ENCODE measurements at places on chromosomes 1 and 21. TPM values are rescaled to one million over a fixed set of nuclear protein-coding genes. Genes with fewer than 3 reads are reported as not detected.

GRCh38 chr1:55706397-55706796 lies 491.2 kb upstream of the USP24 start:
- no peak for DNase-seq

Gene LAMC1
- 54.8 TPM for total RNA-seq

- DNase-seq: no peak
Observed at GRCh38 chr1:81424061-81424460, 376.7 kb upstream of the ADGRL2 start.

DNA sequence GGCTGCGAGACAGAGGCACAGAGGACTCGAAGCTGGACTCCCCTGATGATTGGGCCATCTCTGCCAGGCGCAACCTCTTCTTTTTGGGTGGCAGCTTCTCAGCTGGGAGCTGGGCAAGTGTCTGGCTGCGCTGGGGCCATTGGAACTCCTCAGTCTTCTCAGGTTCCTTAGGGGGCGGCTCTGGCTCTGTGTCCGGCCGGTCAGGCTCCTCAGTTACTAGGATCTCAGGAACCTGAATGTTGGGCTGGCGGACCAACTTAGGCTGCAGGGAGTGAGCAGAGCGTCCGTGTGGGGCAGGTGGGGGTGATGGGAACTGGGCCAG lies 97.5 kb upstream of the EDN2 start:
- no peak for DNase-seq

Gene OR6N1
- not detected for total RNA-seq

All from left colon (tissue), 2 donors.